Activated CD4-positive, alpha-beta T cell treated with anti-CD3 and anti-CD28 coated beads, Interleukin-2, amount 50 U/mL, for 1 hour (primary cell): ENCODE measurements at places on chromosomes 2 and 18.

DNA sequence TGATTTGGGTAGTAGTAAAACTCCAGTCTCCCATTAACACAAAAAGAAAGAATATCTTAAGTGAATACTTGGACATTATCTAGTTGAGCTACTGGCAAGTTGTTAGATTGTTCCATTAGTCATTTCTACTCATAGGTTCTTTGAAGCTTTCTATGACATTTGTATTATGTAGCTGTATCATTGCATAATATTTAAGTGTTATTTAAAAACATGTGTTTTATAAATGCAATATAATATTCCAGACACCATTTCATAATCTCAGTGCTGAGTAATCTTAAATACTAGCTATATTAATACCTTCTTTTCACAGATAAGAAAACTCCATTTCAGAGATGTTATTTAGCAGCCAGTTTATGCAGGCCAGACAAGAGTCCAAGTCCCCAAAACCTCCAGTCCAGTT, 271.9 kb downstream of the NCKAP5 start:
- DNase-seq: no peak

- no peak for DNase-seq
Observed at GRCh38 chr2:36960005-36960675, 6.2 kb downstream of the STRN start.

DNA sequence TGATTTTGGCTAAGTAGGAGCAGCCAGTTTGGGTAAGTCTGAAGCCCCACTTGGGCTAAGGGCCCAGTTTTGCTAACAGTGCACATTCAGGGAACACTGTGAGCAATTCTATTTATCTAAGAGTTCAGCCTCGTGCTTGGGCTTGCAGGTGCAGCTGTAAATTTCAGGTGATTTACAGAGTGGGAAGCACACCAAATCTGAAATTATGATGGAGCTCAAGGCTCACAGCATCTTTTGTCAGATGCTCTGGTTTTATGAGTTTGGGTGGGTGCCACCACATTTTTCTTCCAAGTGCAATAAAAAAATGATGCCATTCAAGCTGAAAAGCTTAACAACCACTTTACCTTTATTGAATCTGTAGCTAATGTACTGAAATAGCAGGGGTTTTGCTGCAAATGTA, 671.2 kb downstream of the LRRTM4 start:
- no peak for DNase-seq

DNA sequence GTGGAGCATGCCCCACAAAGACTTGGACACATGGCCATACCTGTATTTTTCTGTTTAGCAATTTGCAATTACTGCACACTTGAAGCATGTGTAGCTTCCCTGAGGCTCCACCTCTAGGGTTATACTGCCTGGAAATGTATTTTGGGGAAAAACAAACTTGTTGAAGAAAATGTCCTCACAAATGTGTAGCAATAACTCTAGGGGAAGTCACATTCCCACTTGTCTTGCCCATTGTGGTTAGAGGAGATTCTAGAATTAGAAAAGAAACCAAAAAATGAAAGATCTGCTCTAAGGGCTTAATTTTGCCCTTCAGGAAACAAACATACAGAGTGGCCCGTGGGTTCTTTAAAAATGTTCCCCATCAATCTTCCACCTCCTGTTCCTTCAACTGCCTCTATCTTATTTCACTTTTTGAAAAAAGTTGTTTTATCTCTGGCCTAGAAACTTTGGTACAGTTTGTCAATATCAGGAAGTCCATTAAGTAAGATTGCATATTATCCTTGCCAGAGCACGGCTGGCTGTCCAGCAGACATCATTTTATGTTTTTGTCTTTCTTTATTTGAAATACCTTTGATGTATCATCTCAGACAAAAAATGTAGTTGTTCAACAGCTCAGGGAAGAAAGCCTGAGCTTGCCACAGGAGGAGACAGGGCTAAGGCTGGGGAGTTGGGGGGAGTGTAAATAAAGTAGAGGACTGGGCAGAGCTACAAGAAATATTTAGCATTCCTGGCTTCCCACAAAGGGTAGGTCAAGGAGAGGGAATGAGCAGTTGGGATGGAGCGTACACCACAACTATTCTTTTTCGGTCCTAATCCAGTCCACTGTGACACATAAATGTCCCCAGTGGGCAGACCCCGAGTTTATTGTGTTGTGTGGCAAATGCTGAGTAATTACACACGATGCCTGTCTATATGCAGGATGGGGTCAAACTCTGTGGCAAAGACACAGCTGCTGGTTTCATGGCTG, 96.8 kb upstream of the CDC42EP3 start:
- no peak for DNase-seq

GRCh38 chr2:53234548-53234903, 533.1 kb upstream of the CHAC2 start:
- no peak for DNase-seq

GRCh38 chr2:240136671-240137292, 677 bp upstream of the COPS9 start:
- peak; percentile 24 for DNase-seq

DNA sequence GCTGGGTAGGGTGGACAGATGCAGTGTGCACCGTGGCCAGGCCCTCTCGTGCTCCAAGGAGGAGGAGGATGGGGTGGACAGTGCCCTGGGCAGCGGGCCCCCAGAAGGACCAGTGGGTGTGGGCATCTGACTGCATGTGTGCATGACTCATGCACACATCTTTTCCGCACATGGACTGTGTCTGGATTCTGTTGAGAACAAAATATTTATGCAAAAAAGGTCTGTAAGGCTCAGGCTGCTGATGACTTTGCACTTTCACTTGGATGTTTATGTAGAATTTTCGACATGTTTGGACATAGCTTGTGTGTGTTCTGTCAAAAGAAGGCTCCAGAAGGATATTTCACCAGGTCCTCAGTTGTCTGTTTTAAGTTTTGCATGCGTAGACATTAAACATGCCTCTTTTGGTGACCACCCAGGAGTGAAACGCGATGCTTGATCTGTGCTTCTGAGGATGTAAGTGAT, 45.6 kb downstream of the MTCL1 start:
- DNase-seq: no peak

DNA sequence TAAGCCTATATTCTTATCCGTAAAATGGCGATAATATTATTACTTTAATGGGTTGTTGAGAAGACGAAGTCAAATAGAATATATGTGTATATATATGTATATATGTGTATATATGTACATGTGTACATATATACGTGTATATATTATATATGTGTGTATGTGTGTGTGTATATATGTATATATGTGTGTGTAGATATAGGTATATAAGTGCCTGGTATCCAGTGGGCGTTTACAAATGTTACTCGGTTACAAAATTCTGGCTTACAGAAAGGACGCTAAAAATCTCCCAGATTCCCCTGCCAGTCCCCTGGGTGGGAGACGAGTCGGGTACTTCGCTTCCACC, 295 bp upstream of the MTX2 start:
- no peak for DNase-seq
